KG1 (cell line): ENCODE measurements at places on chromosomes 2 and 18.
A peak's percentile ranks its signal among the peaks of the same experiment; 100 is the strongest.

- DNase-seq = no peak
Measured at GRCh38 chr2:42138163-42139015, 30.8 kb upstream of the EML4 start.

- no peak for DNase-seq
Measured at GRCh38 chr2:173596244-173596643, 241.6 kb downstream of the CDCA7 start.

DNA sequence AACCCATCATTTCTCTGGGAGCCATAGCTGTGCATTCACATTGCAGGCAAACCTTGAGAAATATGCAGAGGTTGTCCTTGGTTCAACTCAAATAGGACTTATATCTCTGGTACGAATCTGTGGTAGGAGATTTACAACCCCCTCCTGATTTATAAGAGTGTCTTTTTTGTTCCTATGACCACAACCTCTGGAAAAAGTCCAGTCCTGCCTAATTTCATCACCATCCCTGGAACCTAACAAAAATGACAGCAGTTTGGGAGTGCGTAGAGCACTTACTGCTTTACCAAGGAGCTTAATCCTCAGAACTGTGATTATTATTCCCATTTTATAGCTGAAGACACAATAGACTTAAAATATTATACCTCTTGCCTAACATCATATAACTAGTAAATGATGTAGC lies 66.5 kb downstream of the VWC2L start:
- no peak for DNase-seq

GRCh38 chr2:53379547-53379946 lies 388.1 kb upstream of the CHAC2 start:
- DNase-seq = no peak

DNA sequence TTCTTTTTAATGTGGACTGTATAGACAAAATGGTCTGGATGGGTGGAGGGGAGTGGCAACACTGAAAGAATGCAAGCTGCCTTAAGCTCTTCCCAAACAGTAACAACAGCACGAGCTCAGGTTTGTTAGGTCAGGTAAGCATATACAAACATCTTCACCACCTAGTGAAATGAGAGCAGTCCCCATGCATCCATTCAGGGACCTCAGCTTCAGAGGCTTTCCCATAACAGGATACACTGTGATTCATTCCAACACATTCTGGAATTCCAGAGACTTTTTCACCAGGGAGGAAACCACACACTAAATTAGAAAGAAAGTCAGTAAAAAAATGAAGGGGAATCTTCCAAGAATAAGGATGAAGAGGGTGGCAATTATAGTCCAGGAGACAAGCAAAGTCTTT lies 50.4 kb upstream of the BZW1 start:
- DNase-seq = no peak

DNA sequence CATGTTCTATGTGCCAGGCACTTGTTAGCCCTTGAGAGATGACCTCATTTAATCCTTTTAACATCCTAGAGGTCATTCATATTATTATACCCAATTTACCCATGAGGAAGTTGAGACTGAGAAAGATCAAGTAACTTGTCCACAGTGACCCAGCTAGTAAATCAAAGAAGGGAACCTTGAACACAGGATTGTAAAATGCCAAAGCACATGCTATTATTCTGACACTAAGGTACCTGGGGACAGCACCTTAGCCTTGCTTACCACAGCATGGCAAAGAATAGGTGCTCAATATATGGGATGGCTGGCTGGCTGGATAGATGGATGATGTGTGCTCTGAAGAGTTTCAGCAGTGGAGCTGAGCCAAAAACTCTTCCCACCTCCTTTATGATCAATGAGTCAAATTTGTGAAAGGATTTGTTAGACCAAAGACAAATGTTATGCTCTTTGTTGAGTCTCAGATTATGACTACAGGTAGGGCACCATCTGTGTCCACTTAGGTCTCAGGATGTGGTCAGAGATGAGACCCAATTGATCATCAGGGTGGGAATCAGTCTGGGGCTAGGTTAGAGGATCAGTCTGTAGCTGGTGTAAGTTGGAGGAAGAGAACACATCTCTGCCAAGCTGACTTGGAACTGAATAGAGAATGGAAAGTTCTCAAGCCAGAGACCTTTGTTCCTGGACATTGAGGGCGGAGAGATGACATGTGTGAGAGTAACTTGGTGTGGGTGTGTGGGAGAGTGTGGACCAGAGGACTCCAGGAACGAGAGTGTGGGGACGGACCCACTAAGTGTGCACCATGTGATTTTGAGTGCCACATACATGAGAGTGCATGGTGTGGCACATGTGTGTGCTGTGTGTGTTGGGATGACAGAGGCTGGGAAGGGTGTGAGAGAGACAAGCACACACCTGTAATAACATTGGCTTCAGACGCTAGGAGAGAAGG lies 16.3 kb upstream of the PKDCC start:
- no peak for DNase-seq

GRCh38 chr2:233267516-233268245 lies 16.2 kb downstream of the ATG16L1 start:
- peak; percentile 16 for DNase-seq

DNA sequence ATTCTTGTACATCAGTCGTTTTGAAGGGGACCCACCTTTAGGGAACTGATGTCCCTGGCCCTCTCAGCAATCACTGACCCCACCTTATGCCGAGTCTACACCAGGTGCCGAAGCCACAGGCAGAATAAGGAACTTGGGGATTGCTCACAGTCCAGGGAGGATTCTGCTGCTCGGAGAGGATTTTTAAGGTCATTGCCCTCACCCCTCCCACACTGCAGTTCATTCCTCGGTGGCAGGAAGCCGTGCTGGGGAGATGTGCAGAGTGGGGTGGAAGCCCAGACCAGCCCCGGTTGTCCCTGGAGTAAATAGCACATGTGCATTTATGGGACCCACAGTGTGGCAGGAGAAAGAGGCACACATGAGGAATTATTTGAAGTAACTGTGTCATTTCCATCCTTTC lies 50.4 kb downstream of the PLB1 start:
- no peak for DNase-seq

DNA sequence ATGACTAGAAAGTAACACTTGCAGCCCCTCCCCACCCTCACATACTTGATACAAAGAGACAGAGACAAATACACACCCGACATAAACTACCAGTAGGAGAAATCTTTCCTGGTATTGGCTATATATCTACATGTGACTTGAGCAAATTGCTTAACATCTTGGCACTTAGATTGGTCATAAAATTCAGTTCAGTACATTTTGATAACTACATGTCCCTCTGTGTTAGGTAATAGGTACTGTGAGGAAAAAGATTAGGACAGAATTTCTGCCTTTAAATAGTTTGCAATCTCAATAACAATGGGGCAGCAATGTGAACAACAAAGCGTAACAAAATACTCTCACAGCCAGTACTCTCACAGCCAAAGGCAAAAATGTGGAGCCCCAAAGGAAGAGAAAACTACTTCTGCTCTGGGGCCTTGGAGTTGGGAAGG lies 670.0 kb upstream of the ACVR2A start:
- no peak for DNase-seq

DNA sequence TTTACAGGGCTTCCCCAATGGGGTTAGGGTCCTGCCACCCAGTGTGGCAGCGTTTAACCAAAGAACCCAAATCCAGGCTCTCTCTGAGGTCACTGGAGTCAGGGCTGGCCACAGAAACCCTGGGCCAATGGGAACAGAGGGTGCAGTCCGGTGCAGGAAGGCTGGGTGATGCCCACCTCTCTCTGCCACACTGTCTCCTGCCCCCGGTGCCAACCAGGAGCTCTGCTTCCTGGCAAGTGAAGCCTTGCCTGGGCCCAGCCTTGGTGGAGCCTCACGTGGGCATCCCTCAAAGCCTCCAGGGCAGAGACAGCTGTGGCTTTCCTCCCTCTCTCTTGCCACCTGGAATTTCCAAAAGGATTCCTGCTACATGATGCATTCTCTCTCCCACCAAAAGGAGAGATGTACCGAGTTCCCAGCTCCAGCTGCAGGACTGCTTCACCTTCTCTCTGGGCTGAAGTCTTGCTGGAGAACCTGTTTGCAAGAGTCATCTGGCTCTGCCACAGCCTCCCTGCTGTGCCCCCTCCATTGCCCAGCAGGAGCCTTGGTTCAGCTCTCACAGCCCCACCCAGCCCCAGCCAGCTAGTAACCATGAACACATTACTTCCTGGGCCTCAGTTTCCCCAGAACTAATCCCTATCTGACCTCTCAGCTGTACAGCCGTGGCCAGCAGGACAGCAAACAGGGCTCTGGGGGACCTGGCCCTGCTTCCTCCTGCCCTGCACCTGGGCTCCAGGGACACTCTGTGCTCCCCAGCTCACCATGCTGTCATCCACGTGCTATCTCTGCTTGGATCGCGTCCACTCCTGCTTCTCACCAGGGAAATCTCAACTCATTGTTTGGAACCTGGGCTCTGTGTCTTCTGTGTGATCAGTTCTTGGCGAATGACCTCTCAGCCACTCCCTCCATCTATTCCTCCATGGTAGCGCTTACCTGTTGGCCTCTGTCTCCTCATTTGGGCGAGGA lies 43.4 kb downstream of the KCNF1 start:
- no peak for DNase-seq

- DNase-seq = no peak
Measured at GRCh38 chr2:31522786-31523185, 58.0 kb downstream of the SRD5A2 start.

DNA sequence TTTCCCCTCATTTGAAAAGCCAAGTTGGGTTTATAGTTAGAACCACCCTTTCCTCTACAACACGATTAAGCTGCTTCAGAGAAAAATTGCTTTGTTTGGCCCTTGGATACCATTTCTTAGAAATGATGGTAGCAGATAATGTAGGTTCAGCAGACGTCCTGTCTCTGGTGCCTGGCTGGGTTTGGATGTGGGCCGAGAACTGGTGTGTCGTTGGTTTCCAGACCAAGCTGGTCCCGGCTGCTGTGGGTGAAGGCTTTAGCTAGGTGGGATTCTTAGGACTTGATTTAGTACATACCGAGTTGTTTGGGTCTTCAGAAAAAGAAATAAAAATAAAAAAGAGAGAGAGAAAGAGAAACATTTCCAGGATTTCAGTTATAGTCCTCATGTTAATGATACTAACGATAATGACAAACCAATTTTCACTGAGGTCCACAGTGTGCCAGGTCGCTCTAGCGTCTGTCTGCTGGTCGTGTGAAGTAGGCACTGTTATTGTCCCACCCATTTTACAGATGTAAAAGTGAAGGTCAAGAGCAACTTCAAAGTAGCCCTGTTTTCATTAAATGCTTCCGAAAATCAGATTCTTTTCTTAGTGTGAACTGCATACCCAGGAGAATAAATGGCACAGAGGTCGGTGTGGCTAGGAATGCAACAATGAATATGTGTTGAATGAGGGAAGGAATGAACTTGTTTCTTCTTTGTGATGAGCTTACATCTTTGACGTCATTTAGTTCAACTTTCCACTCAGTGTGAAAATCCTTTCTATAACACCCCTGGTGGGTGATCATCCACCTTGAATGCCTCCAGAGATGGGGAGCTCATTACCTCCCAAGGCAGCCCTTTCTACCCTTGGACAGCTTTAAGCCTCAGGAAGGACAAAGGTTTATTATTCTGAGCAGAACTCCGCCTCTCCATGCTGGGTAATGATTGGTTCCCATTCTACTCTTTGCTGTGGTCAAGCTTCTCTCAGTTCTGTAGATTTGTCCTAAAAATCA lies 115.9 kb downstream of the INHBB start:
- no peak for DNase-seq

GRCh38 chr2:237201461-237202287 lies 116.0 kb downstream of the COPS8 start:
- DNase-seq = no peak

GRCh38 chr2:33051586-33052360 lies 105.0 kb downstream of the LTBP1 start:
- DNase-seq = no peak

- DNase-seq = no peak
Measured at GRCh38 chr2:223459328-223459939, 142.7 kb downstream of the SCG2 start.
